Stimulated activated naive CD4-positive, alpha-beta T cell (primary cell): ENCODE measurements at places on chromosomes 12 and 14.

DNA sequence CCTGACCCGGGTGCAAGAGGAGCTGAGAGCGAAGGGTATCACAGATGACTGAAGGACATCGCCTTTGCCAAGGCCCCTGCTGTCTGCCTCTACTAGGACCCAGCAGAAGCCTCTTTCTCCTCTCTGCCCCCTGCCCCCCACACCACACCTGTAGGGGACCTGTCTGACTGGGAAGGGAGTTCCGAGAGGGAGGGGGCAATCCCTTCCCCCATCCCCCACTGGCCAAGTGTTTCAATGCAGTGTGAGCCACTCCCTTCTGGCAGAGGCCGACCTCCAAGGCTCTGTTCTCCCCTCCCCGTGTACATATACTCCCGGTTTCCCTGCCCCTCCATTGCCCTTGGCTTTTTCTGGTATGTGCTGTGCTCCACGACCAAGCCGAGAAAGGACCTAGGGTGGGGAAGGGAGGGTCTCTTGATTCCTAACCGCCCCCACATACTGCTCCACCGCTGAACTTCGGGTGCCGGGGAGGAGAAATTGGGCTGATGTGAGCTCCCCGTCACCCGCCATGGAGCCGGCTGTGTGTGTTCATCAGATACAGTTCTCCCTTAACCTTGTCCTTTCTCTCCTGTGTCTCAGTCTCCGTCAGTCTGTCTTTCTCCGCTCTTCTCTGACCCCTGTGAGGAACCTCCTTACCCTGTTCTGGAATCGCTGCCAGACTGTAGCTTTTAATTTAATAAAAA is 2.0 kb upstream of the ARHGEF25 start:
- no peak for DNase-seq

DNA sequence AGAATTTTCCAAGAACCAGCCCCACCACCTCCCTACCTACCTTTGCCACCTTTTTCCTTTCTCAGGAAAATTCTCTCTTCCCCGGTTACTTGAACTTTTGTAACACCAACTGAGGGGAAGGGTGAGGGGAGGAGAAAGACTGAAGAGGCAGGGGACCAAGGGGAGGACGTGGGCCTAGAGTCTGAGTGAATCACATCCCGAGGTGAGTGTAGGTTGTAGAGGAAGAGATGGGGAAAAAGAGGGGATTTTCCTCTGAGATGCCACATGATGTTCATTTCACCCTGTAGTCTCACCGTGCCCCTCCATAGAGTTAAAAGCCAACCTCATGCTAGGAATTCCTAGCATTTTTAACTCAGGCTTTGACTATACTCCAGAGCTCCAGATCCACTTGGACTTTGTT is 311.8 kb downstream of the RPAP3 start:
- DNase-seq = no peak

- DNase-seq = no peak
Observed at GRCh38 chr14:54683882-54684794, 117.2 kb downstream of the SAMD4A start.

DNA sequence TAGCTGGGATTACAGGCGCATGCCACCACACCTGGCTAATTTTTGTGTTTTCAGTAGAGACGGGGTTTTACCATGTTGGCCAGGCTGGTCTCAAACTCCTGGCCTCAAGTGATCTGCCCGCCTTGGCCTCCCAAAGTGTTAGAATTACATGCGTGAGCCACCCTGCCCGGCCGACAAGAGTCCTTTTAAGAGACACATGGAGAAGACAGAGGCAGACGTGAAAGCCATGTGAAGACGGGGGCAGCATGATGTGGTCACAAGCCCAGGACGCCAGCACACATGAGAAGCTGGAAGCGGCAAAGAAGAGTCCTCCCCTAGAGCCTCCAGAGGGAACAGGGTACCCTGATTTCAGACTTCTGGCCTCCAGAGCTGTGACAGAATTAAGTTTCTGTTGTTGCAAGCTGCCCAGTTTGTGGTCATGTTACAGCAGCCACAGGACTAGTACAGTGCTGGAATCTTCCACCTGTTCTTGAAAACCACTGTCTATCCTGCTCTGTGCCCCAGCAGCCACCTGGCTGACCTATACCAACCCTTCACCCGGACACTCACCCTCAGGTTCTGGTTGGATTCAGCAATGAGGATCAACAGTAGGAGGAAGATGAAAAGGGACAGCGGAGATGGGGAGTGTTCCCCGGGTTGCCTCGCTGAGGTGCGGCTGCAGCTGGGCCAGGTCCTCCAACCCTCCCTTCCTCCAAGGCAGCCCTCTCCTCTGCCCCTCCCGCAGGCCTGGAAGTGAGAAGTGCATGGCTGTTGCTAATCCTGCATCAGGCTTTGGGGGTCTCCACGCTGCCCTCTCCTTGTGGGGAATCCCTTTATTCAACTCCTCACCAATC is 16.9 kb downstream of the VPS37B start:
- DNase-seq = no peak

- DNase-seq = no peak
Observed at GRCh38 chr12:58580095-58580494, 340.2 kb downstream of the LRIG3 start.

GRCh38 chr14:70894868-70895267 is 12.4 kb upstream of the PCNX1 start:
- DNase-seq = no peak

- no peak for DNase-seq
Observed at GRCh38 chr12:23361971-23362370, 587.5 kb downstream of the SOX5 start.
